Posterior vena cava (tissue), 2 donors: ENCODE measurements at places on chromosomes 16 and 17. TPM values are rescaled to one million over a fixed set of nuclear protein-coding genes. Genes with fewer than 3 reads are reported as not detected.

The CACNG3 gene
- total RNA-seq: not detected

The ZFP3 gene
- 4.1 TPM for total RNA-seq

The SLC38A8 gene
- not detected for total RNA-seq

The RNF112 gene
- total RNA-seq: 8.4 TPM

The MYH2 gene
- total RNA-seq: not detected
